ENCODE measurements at places on chromosomes 11 and 22.

- H3K4me1 ChIP-seq = no peaks in the 10 kb centered on the region
- no peaks in the 10 kb centered on the region for H3K36me3 ChIP-seq
- H3K27ac ChIP-seq = no peak overlapping the region
- DNase-seq = no peak
Measured at GRCh38 chr11:133816146-133816870, 29.0 kb downstream of the SPATA19 start.

DNA sequence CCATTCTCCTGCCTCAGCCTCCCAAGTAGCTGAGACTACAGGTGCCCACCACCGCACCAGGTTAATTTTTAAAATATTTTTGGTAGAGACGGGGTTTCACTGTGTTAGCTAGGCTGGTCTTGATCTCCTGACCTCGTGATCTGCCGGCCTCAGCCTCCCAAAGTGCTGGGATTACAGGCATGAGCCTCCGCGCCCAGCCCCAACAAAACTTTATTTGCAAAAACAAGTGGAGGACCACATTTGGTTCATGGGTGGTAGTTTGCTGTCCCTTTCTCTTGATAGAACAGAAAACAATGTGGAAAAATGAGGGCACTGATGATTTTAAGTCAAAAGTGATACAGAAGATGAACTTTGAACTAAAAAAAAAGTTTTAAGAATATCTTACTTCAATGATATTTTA is 121.8 kb upstream of the SERPIND1 start:
- H3K4me3 ChIP-seq = no peak overlapping the region
- H3K27ac ChIP-seq = no peak overlapping the region
- no peaks in the 10 kb centered on the region for H3K27me3 ChIP-seq
- DNase-seq = no peak

GRCh38 chr11:103700622-103701021 is 335.8 kb upstream of the DDI1 start:
- no peak overlapping the region for H3K4me3 ChIP-seq
- H3K4me1 ChIP-seq = no peaks in the 10 kb centered on the region
- DNase-seq = no peak
- no peaks in the 10 kb centered on the region for H3K27me3 ChIP-seq
- H3K36me3 ChIP-seq = no peaks in the 10 kb centered on the region

DNA sequence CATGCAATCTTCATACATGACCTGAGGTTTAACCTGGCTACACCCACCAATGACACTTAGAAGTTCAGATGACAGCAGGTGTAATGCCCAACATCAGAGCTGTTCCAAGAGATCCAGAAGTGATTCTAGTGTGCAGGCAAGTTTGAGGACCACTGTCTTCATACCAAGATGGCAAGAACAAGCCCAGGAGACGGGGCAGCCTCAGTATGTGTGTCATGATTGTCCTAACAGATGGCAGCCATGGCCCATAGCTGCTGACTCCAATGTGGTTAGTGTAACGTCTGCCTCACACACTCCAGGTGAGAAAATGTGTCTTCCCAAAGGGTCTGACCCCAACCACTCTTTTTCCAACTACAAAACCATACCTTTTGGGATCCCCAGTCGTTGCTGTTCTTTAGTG is 97.3 kb downstream of the ETS1 start:
- no peak for DNase-seq
- peaks cover 46% of the 10 kb centered on the region for H3K4me1 ChIP-seq
- no peak overlapping the region for H3K4me3 ChIP-seq
- H3K27me3 ChIP-seq = no peaks in the 10 kb centered on the region
- peak overlapping the region; percentile 24 for H3K27ac ChIP-seq

DNA sequence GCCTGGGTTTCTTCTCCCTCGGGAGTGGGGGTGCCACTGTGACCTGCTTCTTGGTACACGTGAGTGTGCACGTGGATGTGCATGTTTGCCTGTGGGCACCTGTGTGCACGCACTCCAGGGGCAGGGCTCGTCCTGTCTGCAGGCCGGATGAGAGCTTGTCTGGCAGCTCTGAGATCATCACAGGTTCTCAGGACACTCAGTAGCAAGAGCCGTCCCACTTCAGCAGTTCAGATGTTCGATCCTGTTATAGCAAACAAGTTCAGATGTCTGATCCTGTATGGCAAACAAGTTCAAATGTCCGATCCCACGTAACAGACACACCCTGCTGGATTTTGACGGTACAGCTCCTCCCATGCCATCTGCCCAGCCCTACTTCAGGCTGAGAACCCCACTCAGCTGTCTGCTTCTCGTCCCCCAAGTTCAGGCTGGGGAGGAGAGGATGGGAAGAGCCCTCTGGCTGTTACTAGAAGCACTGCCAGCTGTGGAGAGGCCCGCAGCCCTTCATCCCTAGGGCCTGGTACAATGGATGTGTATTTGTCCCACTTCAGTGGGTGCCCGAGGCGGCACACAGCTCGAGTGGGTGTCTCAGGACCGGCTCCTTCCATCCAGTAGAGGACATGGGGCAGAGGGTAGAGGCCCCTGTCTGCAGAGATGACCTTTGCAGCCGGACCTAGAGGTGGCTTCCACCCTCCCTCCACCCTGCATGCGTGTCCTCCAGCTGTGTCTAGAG is 1126.9 kb downstream of the BRD1 start:
- no peak overlapping the region for H3K4me3 ChIP-seq
- H3K4me1 ChIP-seq = no peaks in the 10 kb centered on the region
- H3K27me3 ChIP-seq = no peaks in the 10 kb centered on the region
- no peak for DNase-seq
- no peak overlapping the region for H3K27ac ChIP-seq
